ENCODE measurements at places on chromosomes 2 and 18.
A peak's percentile ranks its signal among the peaks of the same experiment; 100 is the strongest.

DNA sequence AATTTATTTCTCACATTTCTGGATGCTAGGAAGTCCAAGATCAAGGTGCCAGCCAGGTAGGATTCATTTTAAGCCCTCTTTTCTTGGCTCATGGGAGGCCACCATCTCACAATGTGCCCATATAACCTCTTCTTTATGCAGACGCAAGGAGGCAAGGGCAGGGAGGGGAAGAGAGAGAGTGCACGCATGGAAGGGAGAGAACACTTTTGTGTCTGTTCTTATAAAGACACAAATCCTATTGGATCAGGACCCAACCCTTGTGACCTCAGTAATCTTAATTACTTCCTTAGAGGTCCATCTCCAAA is 32.5 kb downstream of the CMPK2 start:
- no peak for DNase-seq

DNA sequence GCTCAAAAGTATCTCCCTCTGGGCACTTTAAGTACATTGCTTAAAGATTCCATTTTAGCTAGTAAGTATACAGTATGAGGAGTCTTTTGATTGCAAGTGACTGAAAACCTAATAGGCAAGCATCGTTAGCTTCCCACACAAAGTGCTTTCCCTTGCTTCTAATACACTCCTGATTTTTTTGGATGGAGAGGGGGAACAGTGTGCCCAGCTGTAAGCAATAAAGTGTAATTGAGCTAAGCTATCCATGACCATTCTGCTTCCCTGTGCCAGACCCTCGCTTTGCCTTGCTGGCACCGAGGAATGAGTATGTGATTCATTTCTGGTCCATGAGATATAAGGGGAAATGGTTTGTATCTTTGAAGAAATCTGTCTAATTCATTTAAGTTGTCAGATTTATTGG is 3.8 kb upstream of the ZNF24 start:
- no peak for DNase-seq

DNA sequence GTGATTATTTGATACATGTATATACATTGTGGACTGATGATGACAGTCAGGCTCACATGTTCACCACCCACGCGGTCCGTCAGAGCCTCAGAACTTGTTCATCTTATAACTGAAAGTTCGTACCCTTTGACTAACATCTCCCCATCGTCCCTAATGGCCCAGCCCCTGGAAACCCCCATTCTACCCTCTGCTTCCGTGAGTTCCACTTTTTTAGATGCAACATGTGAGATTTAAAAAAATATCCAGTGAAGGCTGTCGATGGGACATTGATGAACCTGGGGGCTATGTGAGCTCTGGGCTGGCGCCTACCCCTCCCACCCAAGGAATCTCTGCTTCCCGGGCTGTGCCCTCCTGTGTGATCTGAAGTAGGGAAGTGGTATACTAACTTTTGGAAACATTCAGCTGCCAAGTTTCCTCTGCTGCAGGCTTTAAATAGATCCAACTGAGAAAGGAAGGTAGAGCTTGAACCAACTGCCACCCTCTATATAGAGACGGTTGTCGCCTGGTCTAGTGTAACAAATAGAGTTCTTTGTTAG is 163.8 kb downstream of the FAM210A start:
- peak; percentile 43 for DNase-seq

- DNase-seq, result no peak
Observed at GRCh38 chr18:26960911-26961310, 95.4 kb upstream of the AQP4 start.

- no peak for DNase-seq
Observed at GRCh38 chr2:216858312-216858711, 1.6 kb downstream of the TNP1 start.

DNA sequence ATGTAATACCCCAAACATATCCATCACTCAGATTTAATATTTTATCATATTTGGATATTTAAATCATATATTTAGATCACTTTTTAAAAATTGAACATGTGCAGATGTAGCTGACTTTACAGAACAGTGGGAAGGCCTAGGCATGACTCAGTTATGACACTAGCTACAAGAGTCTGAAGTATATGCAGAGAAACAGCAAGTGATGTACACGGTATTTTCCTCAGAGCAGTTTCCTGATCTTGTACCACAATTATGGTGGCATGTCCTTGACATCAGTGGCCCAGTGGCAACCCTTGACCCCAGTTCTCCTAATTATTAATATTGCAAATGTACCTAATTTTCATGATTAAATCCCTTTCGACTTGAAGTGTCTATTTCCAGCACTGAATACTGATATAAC is 28.2 kb downstream of the CDKL4 start:
- no peak for DNase-seq

- DNase-seq, result no peak
Observed at GRCh38 chr2:85997017-85997970, 108.4 kb downstream of the POLR1A start.

DNA sequence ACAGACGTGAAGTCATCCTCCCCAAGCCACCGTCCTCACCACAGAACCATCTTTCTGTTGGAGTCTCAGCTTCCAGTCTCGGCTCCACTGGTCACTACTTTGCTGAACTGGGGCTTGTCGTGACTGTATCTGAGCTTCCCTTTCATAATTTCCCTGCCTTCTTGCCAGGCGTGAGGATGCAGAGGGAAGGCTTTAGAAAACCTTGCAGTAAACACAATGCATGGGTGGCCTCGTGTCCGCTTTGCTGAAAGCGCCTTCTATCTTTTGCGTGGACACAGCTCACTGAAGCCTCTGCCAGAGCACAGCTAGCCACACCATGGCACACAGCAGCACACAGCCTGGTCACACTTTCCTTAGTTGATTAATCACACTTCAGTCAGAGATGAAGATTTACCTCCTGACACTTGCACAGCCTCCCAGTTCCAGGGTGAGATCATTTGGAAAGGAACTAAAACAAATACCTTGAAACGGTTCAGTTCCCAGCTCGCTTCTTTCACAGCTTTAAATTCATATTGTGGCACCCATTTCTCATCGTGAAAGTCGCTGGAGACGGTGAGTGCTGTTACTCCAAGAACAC is 2.8 kb upstream of the GPR45 start:
- no peak for DNase-seq

DNA sequence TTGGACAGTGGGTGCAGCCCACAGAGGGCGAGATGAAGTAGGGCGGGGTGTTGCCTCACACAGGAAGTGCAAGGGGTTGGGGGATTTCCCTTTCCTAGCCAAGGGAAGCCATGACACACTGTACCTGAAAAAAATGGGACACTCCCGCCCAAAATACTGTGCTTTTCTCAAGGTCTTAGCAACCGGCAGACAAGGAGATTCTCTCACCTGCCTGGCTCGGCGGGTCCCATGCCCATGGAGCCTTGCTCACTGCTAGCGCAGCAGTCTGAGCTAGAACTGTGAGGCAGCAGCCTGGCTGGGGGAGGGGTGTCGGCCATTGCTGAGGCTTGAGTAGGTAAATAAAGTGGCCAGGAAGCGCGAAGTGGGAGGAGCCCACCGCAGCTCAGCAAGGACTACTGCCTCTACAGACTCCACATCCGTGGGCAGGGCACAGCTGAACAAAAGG is 244.7 kb downstream of the NBAS start:
- peak; percentile 47 for DNase-seq

DNA sequence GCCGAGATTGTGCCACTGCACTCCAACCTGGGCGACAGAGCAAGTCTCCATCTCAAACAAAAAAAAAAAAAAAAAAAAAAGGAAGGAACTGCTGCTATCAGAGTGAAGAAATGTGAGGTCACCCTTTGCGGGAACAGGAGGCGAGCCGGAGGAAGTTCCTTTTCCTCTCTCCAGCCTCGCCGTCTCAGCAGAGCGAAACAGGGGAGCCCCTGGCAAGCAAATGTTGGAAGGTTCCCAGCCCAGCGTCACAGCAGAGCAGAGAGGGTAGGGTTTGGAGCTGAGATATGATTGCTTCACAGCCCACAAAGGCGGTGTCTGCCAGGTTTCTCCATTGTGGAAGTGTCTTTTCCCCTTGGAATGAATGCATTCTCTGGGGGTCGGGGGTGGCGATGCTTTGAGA is 28.5 kb downstream of the SLC20A1 start:
- peak; percentile 21 for DNase-seq

DNA sequence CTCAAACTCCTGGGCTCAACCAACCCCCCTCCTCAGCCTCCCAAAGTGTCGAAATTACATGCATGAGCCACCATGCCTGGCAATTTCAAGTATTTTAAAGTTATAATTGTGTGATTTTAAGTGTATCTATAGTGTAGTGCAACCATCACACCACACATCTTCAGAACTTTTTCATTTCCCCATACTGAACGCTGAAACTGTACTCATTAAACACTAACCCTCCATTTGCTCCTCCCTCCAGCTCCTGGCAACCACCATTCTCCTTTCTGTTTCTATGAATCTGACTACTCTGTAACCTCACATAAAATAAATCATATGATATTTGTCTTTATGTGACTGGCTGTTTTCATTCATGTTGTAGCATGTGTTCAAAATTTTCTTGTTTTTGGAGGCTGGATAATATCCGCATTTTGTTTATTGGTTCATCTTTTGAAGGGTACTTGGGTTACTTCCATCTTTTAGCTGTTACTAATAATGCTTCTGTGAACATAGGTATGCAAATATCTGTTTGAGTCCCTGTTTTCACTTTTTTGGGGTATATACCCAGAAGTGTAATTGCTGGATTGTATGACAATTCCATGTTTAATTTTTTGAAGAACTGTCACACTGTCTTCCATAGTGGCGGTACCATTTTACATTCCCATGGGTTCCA is 188.2 kb downstream of the PLCL1 start:
- DNase-seq, result no peak

DNA sequence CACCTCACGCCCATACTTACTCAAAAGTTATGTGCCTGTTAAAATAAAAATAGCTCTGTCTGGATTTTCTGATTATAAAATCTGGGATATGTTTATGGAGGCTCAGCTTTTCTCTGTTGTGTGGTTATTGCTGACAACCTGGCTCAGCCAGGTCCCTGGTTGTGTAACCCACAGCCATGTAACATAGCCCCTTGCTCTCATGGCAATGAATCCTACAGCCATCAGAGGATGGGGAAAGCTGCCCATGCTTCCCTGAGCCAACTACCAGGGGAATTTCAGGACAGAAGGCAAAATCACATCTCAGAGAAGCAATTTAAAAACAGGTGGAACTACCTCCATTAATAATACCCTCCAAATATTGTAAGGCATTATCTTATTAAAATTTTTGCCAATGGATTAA is 29.7 kb downstream of the ST8SIA5 start:
- no peak for DNase-seq
